ENCODE measurements at places on chromosomes 3 and 15. TPM values are rescaled to one million over a fixed set of nuclear protein-coding genes. Genes with fewer than 3 reads are reported as not detected.

DNA sequence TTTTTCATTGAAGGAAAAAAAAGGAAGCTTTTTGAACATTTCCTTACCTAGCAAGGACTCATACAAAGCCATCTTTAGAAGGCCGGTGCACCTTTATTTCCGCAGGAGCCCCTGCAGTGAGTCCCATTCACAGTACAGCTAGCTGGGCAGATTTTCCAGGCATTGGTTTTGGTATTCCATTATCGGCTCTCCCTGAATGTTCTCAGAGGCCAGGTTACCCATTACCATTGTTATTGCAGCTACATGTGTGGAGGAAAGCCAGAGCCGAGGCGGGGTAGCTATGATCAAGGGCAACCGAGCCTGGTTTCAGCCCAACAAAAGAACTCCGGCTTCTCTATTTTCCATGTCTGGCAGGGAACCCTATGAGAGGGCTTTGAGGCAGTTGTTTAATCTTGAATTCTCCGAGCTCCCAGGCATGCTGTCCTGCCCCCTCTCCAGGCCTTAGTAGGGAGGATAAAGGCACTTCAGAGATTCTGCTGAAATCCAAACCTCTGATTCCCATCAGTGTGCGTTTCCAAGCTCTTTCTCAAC, 100.3 kb downstream of the LRRK1 start:
- no peak for DNase-seq

- peak; percentile 86 for DNase-seq
These were observed at the start of gene HDDC3 for GRCh38 chr15:90931828-90932659. HDDC3 (minus strand) TSS chr15:90932549; CDS start chr15:90932540, 9 bp downstream.

GRCh38 chr3:64578797-64579196, 109.0 kb downstream of the ADAMTS9 start:
- DNase-seq = no peak

GRCh38 chr3:124963755-124964154, 29.2 kb upstream of the MUC13 start:
- DNase-seq = no peak

DNA sequence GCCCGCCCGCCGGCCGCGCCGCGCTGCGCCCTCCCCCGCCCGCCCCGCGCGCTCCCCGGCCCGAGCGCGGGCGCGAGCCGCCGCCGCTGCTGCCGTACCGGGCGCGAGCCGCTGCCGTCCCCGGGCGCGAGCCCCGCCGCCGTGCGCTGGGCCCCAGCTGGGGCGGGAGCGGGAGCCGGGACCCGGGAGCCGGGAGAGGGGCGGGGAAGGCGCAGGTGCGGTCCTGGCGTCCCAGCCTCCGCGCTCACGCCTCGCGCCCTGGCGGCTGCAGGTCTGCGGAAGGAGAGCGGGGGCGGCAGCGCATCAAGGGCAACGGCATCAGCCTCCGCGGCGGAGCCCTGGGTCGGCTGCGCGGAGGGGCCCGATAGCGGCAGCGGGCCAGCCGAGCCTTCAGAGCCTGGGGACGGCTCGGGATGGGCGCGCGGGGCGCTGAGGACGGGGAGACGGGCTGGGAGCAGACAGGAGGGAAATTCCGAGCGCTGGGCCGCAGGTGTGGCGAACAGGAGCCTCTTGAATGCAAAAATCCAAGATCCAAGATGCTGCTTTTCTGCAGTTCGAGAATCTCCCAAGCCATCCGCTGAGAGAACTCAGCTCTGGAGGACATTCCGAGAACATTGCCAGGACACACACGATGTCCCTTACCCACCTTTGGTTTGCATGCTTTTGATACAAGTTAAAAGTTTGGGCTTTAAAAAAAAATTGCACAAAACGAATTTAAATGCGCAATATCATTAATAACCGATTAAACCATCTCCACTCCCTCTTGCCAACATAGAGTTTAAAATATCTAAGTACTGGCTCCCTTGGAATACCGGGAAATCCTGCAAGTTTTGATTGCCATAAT, 251.1 kb downstream of the TJP1 start:
- DNase-seq = peak; percentile 67

- no peak for DNase-seq
These were observed 47.6 kb downstream of the IDH2 start for GRCh38 chr15:90054618-90055097.

GRCh38 chr3:22893644-22894325, 309.3 kb upstream of the UBE2E2 start:
- no peak for DNase-seq

- DNase-seq = peak; percentile 26
These were observed 88.9 kb downstream of the EOMES start for GRCh38 chr3:27633224-27633545.

DNA sequence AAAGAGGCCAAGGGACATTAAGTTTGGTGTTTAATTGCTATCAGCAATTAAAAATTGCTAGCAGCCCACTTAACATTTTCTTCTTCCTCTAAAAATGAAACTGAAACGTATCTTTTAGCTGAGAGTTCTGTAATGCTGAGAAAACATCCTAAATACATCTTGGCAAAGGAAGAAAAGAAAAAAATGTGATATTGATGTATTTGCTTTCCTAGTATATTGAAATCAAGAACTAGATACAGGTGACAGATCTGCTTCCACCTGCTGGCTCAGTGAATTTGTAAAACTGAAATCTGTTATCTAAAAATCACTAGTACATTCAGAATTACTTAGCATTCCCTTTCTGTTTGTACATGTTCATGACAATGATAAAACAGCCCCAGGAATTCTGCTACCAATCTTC, 283.2 kb downstream of the ZBTB20 start:
- DNase-seq = no peak

Gene ARGFX
- total RNA-seq = not detected

Gene CLRN1
- total RNA-seq = not detected

Gene CMTM8
- 0.41 TPM for total RNA-seq

Gene SHC4
- 5.7 TPM for total RNA-seq

Gene OR5K2
- not detected for total RNA-seq

Gene IMPG2
- 3.3 TPM for total RNA-seq

Gene PLIN1
- under 0.01 TPM for total RNA-seq

Gene TGFBR2
- total RNA-seq = 4.5 TPM

Gene HYAL1
- total RNA-seq = 0.41 TPM

Measured in frontal cortex (tissue), 4 donors.